ENCODE measurements at places on chromosomes 1 and 21. TPM values are rescaled to one million over a fixed set of nuclear protein-coding genes. Genes with fewer than 3 reads are reported as not detected.

The ROR1 gene
- 13.6 TPM for total RNA-seq

The STUM gene
- 7.4 TPM for total RNA-seq

The ADAMTS5 gene
- total RNA-seq: 9.8 TPM

The TRIM67 gene
- 0.10 TPM for total RNA-seq

The ZNF697 gene
- total RNA-seq: 15.0 TPM

The CALML6 gene
- 108 TPM for total RNA-seq

The APCS gene
- not detected for total RNA-seq

The UMODL1 gene
- total RNA-seq: 0.10 TPM

The AKR7A2 gene
- 61.6 TPM for total RNA-seq

The ST6GALNAC5 gene
- 5.2 TPM for total RNA-seq

The KRTAP19-3 gene
- total RNA-seq: not detected

The PIK3R3 gene
- 21.5 TPM for total RNA-seq

The UTP11 gene
- 85.3 TPM for total RNA-seq

The ITPKB gene
- 34.2 TPM for total RNA-seq

The AP4B1 gene
- 37.4 TPM for total RNA-seq

The CFHR1 gene
- not detected for total RNA-seq

The SEC16B gene
- 9.6 TPM for total RNA-seq

The FABP3 gene
- 260 TPM for total RNA-seq

The ETV3L gene
- not detected for total RNA-seq

The FCGR2B gene
- 1.6 TPM for total RNA-seq

The PTPN7 gene
- 1.5 TPM for total RNA-seq

The MMP23B gene
- 18.1 TPM for total RNA-seq

The IL22RA1 gene
- 1.2 TPM for total RNA-seq

The SPRR1A gene
- not detected for total RNA-seq

The SLC44A5 gene
- total RNA-seq: 0.82 TPM

The PAQR6 gene
- total RNA-seq: 1.0 TPM

The ESRRG gene
- 43.2 TPM for total RNA-seq

The HIVEP3 gene
- 2.5 TPM for total RNA-seq

The LRRC8B gene
- total RNA-seq: 10.7 TPM

The LRRC53 gene
- total RNA-seq: not detected

The TARBP1 gene
- total RNA-seq: 29.5 TPM

The SPATA46 gene
- not detected for total RNA-seq

The KRTAP19-2 gene
- not detected for total RNA-seq

The IVL gene
- 7.7 TPM for total RNA-seq

The SLAMF9 gene
- total RNA-seq: not detected

The PTGFR gene
- 27.3 TPM for total RNA-seq

The KCNH1 gene
- 2.5 TPM for total RNA-seq

The CCDC30 gene
- total RNA-seq: 5.1 TPM

The POU3F1 gene
- 1.5 TPM for total RNA-seq

The NGF gene
- total RNA-seq: 2.3 TPM

The SELP gene
- total RNA-seq: 7.2 TPM

The RNU1-3 gene
- under 0.01 TPM for total RNA-seq

The PIGC gene
- total RNA-seq: 24.6 TPM

The PGLYRP4 gene
- total RNA-seq: 0.31 TPM

The CTSS gene
- 17.6 TPM for total RNA-seq

The AADACL3 gene
- not detected for total RNA-seq

The AZIN2 gene
- total RNA-seq: 3.8 TPM

The NPHS2 gene
- not detected for total RNA-seq

The EPB41 gene
- 27.7 TPM for total RNA-seq

The RGS8 gene
- 0.10 TPM for total RNA-seq

The SLC45A1 gene
- total RNA-seq: 3.2 TPM

The PRCC gene
- total RNA-seq: 23.3 TPM

The DNM3 gene
- 7.1 TPM for total RNA-seq

The DEPDC1 gene
- 9.4 TPM for total RNA-seq

The PRAMEF5 gene
- not detected for total RNA-seq

All from tongue (tissue), 3 donors.